T-cell (primary cell): ENCODE measurements at places on chromosomes 2 and 18. TPM values are rescaled to one million over a fixed set of nuclear protein-coding genes. Genes with fewer than 3 reads are reported as not detected.

SRD5A2 gene
- total RNA-seq: not detected

GRCh38 chr2:85707304-85707703 is 13.1 kb downstream of the GNLY start:
- DNase-seq: peak; percentile 30

GRCh38 chr2:37634914-37635503 is 36.4 kb downstream of the CDC42EP3 start:
- no peak for DNase-seq

- DNase-seq: peak; percentile 14
Observed at GRCh38 chr2:111118981-111119821, 1.5 kb upstream of the BCL2L11 start.

GRCh38 chr2:203040966-203041521 is 26.4 kb downstream of the NBEAL1 start:
- no peak for DNase-seq

GRCh38 chr18:45671321-45671720 is 52.7 kb upstream of the SLC14A1 start:
- no peak for DNase-seq

GRCh38 chr2:208129744-208130711 is at the start of gene CRYGC:
CRYGC (minus strand) TSS chr2:208129828; CDS start chr2:208129792, 36 bp downstream.
- DNase-seq: no peak

MOCOS gene
- 0.16 TPM for total RNA-seq

MREG gene
- 7.5 TPM for total RNA-seq

- DNase-seq: no peak
Observed at GRCh38 chr2:151782378-151783132, 45.7 kb downstream of the ARL5A start.

PRADC1 gene
- 6.1 TPM for total RNA-seq

- no peak for DNase-seq
Observed at GRCh38 chr18:21300035-21300907, 58.2 kb downstream of the GREB1L start.

KIF3C gene
- 8.6 TPM for total RNA-seq

DNA sequence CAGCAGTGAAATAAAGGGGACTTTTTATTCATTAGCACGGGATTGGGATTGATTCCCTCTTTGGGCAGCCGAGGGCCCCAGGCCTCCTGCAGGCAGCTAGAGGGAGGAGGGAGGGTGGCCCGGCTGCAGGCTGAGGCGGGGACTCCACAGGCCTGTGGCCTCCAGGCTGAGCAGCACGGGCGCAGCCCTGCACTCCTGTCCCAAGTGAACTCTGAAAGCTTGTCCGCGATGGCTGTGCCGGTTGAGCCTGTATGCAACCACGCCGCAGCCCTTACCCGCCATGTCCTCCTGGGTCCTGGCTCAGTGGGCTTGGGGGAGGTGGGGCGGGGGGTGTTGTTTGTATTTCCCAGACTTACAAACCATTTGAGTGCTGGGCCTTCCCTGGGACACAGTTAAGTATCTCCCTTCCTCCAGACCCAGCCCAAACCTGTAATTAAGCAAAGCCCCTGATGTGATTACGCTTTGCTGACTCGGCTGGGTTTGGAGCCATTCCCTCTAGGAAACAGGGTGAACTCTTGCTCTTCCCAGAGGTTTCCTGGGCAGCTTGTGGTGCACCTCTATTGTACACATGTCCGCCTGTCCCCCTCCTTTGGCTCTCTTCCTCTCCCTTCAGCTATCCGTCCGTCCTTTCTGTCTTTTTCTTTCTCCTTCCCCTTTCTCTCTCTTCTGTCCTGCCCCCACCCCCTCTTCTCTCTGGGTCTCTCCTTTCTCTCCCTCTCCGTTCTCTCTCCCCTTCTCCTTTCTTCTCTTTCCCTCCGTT is 5.3 kb downstream of the GLI2 start:
- DNase-seq: no peak

DNA sequence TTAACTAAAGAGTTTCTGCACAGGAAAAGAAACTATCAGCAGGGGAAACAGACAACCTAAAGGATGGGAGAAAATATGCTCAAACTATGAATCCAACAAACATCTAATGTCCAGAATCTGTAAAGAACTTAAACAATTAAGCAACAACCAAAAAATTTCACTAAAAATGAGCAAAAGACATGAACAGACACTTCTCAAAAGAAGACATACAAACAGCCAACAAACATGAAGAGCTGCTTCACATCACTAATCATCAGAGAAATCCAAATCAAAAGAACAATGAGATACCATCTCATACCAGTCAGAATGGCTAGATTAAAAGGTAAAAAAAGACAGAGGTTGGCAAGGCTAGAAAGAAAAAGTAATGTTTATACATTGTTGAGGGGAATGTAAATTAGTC is 8.8 kb upstream of the GULP1 start:
- no peak for DNase-seq

- DNase-seq: no peak
Observed at GRCh38 chr2:173218326-173219056, 136.2 kb upstream of the CDCA7 start.

DNA sequence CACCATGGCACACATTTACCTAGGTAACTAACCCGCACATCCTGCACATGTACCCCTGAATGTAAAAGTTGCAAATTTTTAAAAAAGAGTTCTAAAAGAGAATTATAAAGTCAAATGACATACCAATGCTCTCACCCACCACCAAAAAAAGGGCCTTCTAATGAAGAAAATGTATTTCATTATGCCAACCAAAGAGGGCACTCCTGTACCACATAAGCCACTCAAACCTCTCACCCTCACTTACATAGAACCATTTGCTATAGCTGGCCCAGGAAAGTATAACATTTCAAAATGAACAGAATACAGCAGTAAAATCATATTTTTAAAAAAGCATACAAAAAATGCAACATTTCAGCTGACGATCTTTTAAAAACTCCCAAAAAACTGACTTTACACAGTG is 241.5 kb upstream of the PKDCC start:
- no peak for DNase-seq

- DNase-seq: no peak
Observed at GRCh38 chr2:39567507-39567906, 98.2 kb upstream of the TMEM178A start.

DNA sequence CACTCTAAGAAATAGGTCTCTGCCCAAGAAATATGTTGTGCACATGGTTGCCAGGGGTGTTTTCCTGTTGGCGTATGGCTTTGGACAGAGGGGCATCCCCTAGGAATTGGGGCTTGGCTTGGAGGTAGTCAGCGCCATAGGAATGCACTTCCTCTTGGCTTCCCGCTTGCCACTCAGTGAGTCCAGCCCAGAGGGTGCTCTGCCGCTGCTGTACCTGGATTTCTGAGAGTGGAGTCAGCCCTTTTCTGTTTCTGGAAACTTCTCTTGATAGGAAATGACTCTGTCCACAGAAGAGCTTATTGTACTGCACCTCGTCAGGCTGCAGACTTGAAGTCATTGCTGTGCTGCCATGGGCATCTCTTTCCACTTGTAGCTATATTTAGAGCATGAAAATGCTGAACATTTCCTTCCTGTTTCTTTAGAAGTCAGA is 116.7 kb upstream of the MGAT5 start:
- DNase-seq: no peak

DNA sequence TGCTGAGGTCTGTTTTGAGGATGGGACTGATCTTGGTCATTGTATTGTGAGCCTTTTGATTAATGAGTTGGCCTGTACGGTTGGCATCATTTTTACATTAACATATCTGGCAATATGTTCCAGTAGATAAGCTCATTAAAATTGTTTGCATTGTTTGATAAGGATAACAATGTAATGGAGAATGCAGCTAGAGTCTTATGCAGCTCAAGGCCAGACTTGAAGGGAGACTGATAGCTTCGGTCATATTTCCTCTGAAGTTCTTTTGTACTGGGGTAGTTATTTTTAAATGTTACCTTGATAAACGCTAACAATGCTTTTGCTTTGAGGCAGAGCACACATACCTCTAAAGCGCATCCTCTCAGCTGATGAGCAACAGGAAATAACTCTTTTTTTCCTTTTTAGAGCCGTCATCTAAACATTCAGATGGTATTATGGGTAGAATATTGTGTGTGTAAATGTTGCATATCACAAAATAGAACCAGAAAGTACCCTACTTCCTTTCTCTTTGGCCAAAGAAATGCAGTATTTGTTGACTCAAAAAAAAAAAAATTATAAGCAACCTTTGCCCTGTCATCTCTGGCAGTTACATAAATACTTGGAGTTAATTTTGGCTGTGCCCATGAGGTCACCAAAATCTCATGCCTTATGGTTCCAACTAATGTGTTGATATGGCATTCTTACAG is 1.3 kb downstream of the MAPRE2 start:
- DNase-seq: no peak

- no peak for DNase-seq
Observed at GRCh38 chr2:44952143-44952805, 10.8 kb downstream of the SIX3 start.

ELAC1 gene
- total RNA-seq: 7.5 TPM

DNA sequence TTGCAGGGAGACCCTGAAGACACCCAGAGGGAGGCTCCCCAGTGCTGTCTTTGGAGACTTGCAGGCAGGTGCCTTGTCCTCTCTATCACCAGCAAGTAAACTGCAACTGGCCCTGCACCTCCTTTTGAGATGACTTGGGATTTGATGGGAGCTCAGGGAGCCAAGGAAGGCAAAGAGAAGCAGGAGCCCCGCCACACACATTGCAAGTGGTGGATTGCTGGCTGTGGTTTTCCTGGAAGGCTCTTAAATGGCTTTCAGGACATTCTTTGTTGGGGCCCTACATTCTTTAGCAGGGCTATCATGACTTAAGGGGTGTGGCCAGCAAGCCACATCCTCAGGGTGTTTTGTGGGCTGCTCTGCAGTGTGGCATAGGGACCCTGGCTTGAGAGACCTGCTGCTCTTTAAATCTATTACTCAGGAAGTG is 39.9 kb upstream of the CDC42EP3 start:
- peak; percentile 11 for DNase-seq

GPR155 gene
- 17.8 TPM for total RNA-seq

NAT8 gene
- not detected for total RNA-seq

APCDD1 gene
- total RNA-seq: not detected

GRCh38 chr2:7626139-7626537 is 708.9 kb downstream of the RNF144A start:
- DNase-seq: no peak

DNA sequence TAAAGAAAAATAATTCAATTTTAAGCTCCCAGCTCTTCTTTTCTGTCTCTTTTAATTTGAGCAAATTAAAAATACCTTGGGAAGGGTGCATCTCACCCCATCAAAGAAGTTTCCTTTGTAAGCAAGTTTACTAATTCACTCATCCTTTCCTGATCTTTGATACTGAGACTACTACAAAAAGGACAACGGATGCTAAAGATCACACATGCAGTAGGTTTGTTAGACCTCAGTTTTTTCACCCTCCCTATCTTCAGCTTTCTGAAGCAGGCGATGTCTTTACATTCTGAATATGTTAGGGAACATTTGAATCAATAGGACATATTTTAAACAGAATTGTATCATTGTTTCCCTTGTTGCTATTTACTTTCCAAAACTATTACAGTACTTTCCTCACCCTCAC is 6.0 kb upstream of the HNRNPLL start:
- DNase-seq: no peak

- DNase-seq: no peak
Observed at GRCh38 chr2:159879051-159879604, 81.1 kb upstream of the CD302 start.

GRCh38 chr2:197450465-197450864 is 2.9 kb upstream of the COQ10B start:
- DNase-seq: no peak

GRCh38 chr2:59787095-59787494 is 766.4 kb downstream of the BCL11A start:
- DNase-seq: no peak

GRCh38 chr2:48694149-48694548 is 61.4 kb downstream of the LHCGR start:
- DNase-seq: no peak

DNA sequence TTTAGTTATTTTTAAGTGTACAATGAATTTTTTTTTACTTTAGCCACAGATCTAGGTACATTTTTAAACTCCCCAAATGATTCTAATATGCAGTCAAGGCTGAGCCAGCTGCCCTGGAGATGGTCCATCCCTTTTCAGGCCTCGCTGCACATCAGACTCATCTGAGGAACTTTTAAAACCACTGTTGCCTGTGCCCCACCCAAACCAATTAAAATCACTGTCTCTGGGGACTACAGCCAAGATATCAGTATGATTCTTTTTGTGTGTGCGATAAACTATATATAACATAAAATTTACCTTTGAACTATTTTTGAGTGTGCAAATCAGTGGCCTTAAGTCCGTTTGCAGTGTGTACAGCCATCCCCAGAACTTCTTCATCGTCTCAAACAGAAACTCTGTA is 9.1 kb upstream of the MALT1 start:
- no peak for DNase-seq

- no peak for DNase-seq
Observed at GRCh38 chr18:58756596-58757240, 85.5 kb downstream of the MALT1 start.
